ENCODE measurements at places on chromosomes 4 and X.
A peak's percentile ranks its signal among the peaks of the same experiment; 100 is the strongest.

GRCh38 chrX:580030-580429, 50.6 kb upstream of the SHOX start:
- no peak for DNase-seq

GRCh38 chr4:48970471-48970921, 15.6 kb upstream of the CWH43 start:
- DNase-seq = no peak

GRCh38 chr4:144509088-144510015, 136.6 kb upstream of the HHIP start:
- no peak for DNase-seq

GRCh38 chr4:68310651-68311247, 39.1 kb downstream of the YTHDC1 start:
- no peak for DNase-seq

DNA sequence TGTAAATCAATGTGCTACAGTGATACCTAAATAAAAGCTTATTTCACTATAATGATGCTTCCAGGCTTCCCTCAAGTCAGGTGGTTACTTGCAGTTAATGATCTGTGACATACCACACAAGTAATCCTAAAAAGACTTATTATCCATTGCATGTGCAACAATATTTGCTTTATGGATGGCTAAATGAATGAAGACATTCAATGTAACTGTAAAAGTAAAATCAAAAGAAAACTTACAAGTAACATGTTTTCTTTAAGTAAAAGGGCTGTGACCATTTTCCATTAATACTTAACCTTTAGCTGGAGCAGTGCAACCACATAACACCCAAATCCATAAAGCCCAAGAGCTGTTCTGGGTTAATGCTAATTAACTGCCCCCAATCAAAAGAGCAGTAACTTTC, 42.6 kb downstream of the RAB28 start:
- DNase-seq = no peak

GRCh38 chr4:40992472-40993295, 221.7 kb downstream of the APBB2 start:
- DNase-seq = no peak

DNA sequence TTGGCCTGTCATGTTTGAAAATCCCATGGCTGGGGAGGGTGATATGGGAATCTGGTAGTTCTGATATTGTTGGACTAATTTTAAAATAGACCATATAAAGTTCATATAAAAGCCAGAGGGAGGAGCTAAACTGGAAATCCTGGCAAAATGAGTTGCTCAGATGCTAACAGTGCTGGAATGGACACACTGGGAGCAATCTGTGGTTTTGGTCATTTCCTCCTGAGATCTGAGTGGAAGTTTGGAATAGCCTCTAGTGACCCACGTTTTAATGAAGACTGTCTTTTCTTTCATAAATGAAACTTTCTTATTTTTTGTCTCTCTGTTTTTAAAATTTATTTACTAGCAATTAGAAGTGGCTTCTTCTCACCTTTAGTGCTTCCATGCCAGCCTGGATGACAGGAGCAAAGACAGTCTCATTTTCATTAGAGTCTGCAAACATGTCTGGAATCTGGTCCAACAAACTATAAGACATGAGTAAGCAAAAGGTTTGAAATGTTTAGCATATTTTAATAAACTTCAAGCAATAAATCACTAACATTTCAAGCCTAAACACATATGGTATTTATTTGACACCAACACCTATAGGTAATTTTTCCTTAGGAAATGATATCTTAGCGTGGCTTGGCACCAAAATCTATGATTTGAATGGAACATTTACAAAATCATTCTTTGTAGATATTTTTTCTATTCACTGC, 66.6 kb downstream of the METTL14 start:
- no peak for DNase-seq

GRCh38 chr4:16684097-16684496, 214.3 kb downstream of the LDB2 start:
- no peak for DNase-seq

DNA sequence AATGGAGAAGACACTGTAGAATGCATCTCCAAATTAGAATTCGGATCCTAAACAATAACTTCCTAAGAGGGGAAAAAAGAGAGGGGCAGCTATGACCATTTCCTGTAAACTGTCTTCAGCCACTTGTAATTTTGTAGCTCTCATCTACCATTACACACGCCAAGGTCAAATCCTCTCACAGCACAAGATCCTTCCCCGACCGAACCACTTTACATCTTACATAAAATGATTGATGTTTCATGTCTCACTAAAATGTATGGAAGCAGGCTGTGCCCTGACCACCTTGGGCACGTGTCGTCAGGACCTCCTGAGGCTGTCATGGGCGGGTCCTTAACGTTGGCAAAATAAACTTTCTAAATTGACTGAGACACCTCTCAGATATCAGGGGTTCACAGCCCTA, 24.1 kb upstream of the PBDC1 start:
- no peak for DNase-seq

- no peak for DNase-seq
These were observed 403.6 kb downstream of the KCNIP4 start for GRCh38 chr4:21544955-21545354.

- no peak for DNase-seq
These were observed 331.5 kb upstream of the EMCN start for GRCh38 chr4:100849319-100849718.

DNA sequence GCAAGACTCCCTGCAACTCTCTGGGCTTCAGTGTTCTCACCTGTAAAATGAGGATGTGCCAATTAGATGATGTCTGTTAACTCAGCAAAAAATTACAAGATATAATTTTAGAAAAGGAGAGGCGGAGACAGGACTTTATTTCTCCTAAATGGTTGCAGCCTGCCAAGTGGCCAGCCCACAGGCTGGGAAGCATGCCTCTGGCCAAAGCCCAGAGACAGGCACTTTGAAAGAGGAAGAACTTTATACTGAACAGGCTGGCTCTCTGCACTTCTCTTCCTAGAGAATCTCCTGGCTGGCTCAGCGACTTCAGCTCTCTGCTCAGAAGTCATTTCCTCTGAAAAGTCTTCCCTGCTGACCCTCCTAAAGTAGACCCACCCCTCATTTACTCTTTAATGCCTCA, 3.7 kb downstream of the PRDM5 start:
- DNase-seq = peak; percentile 40

DNA sequence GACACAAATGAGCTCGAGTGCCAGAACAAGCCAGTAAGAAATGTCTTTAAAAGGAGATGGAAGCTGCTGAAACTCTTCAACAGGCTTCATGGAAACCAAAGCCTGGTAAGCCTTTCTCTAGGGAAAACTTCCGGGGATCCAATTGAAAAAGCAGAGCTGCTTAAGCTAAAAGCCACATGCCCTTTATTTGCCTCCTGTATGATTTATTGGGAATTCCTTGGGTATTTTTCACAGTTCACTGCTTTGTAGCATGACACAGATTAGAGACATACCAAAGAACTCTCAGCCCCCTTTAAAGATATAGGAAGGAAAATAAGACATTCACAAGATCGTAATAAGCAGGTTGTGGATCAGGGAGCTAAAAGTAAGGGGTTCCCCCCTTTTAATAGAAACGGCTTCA, 6.5 kb upstream of the ARHGAP6 start:
- DNase-seq = no peak

GRCh38 chr4:53510321-53510720, 81.0 kb downstream of the LNX1 start:
- no peak for DNase-seq

DNA sequence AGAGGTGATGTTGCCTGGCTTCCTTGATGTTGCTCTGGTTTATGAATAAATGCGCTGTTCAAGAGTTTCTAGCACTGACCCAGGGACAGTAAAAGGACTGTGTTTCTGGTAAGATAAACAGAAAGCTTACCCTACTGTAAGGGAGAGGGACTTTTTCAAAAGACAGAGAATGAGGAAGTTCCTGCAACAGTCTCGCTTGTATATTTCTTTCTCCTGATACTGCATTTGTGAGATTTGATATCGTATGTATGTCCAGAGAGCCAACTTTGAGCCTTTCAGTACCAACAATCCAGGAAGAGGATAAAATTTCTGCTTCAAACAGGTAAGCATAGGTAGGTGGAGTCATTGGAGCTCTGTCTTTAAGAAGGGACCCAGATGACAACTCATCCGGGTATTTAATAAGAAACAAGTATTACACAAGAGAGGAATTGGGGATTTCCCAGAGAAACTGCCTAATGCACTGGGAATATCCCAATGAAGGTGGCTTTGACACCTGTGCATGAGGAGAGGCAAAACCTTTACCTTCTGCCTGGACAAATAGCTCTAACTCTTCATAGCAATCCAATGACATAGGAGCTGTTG, 773 bp downstream of the DAPP1 start:
- DNase-seq = no peak

GRCh38 chr4:88014386-88014905, 7.0 kb downstream of the PKD2 start:
- DNase-seq = no peak

GRCh38 chrX:129654652-129655546, at the start of gene APLN:
APLN (minus strand) TSS chrX:129654956; CDS start chrX:129654630, 326 bp downstream.
- DNase-seq = peak; percentile 58

GRCh38 chrX:131728295-131729145, 184.6 kb downstream of the OR13H1 start:
- DNase-seq = no peak

DNA sequence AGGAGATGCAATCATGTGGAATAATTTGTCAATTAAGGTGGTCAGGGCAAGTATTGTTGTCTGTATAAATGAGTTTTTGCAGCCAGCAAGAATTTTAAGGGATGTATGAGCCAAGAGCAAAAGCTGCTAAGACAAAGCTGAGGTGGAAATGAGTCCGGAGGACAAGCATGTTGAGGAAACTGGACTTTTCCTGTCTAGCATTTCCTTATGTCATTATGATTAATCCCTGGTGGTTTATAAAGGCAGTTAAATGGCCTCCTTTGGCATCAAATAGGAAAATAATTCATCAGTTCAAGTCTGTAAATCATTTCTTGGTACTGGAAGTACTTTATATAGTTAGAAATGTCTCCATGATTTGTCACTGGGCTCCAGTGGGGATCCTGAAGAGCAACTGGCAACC, 61.6 kb upstream of the TEX13A start:
- DNase-seq = no peak

DNA sequence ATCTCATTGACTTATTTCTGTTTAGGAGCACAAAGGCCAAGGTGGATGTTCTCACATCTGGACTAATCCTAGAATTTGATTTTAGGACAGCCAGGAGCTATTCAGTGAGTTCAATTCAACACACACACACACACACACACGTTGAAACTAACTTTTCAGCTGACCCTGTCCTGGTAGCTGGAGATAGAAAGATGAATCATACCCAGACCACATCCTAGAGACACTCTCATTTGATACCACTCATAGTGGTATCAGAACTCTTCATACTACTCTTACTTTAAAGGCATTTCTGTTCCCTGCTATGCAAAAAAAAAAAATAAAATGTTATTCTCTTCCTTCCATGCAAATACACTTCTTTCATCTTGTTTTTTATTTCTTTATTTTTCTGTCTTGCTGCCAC, 36.7 kb downstream of the KLF8 start:
- no peak for DNase-seq

DNA sequence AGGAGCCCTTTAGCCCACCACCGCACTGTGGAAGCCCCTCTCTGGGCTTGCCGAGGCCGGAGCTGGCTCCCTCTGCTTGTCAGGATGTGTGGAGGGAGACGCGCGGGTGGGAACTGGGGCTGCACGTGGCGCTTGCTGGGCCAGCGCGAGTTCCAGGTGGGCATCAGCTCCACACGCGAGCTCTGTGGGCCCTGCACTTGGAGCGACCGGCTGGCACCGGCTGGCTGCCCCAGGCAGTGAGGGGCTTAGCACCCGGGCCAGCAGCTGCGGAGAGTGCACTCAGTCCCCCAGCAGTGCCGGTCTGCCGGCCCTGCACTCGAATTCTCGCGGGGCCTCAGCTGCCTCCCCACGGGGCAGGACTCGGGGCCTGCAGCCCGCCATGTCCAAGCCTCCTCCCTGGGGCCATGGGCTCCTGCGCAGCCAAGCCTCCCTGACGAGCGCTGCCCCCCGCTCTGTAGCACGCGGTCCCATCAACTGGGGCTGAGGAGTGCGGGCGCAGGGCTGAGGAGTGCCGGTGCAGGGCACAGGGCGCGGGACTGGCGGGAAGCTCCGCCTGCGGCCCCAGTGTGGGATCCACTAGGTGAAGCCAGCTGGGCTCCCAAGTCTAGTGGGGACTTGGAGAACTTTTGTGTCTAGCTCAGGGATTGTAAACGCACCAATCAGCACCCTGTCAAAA, 93.6 kb downstream of the DTHD1 start:
- no peak for DNase-seq

- no peak for DNase-seq
These were observed 269.3 kb downstream of the GPM6A start for GRCh38 chr4:175542786-175543185.

GRCh38 chr4:149790172-149790907, 25.3 kb downstream of the IQCM start:
- DNase-seq = no peak

DNA sequence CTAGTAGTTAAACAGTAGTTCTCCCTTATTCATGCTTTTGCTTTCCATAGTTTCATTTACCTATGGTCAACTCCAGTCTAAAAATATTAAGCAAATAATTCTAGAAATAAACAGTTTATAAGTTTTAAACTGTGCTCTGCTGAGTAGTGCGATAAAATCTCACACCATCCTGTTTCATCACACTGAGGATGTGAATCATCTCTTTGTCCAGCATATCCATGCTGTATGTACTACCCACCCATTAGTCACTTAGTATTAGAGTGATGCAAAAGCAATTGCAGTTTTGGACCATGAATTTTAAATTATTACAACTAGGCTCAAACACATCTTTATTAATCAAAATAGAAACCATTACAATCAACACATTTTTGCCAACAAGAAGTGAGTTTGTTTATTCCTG, 187.4 kb downstream of the TEX13C start:
- no peak for DNase-seq

DNA sequence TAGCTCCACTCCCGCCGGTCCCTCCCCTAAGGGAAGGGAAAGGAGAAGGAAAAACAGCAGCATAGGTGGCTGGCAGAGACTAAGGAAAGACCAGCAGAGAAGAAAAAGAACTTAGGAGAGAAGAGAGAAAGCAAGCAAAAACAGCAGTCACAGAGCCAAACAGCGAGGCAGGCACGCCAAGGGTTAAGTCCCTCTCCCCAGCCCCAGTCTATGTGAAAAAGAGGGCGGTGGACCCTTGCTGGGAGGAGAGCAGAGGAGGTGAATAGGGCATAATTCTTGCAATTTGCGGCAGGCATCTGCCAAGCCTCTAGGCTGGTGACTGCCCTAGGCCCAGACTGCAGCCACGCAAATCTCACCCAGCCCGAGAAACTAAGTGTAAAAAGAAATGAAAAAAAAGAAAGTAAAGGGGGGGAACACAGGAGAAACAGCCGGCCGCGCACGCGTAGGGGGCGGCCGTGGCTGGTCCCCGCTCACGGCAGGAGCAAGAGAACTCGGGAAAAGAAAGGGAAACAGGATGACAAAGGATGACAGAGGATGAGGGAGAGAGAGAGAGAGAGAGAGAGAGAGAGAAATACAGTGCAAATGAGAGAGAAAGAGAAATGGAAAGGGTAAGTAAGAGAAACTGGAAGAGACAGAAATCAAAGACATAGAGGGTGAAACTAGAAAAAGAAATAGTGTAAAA, 48.6 kb downstream of the MAGEA9 start:
- no peak for DNase-seq

GRCh38 chrX:10246297-10246696, 89.5 kb downstream of the CLCN4 start:
- DNase-seq = no peak

Data from left ventricle myocardium inferior (tissue), 1 donor.